NCI-H1105 treated with DMSO at 0.1 percent for 48 hours (cell line): ENCODE measurements at places on chromosomes 11 and 22.

DNA sequence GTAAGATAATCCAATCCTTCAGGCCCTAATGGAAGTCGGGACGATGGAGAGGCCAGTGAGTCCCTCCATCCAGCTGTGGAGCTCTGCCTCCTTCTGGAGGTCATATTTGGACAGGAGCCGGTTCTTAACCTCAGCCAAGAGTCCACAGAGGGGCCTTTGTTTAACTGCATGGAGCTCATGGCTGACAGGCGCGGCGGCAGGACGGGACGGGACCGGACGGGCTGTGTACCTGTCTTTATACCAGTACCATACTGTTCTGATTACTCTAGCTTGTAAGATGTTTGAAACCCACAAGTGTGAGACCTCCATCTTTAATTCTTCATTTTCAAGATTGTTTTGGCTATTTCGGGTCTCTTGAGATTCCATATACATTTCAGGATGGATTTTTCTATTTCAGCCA, 20.2 kb upstream of the SPATA19 start:
- DNase-seq = no peak

GRCh38 chr11:16011396-16011795, 344.9 kb downstream of the SOX6 start:
- no peak for DNase-seq

DNA sequence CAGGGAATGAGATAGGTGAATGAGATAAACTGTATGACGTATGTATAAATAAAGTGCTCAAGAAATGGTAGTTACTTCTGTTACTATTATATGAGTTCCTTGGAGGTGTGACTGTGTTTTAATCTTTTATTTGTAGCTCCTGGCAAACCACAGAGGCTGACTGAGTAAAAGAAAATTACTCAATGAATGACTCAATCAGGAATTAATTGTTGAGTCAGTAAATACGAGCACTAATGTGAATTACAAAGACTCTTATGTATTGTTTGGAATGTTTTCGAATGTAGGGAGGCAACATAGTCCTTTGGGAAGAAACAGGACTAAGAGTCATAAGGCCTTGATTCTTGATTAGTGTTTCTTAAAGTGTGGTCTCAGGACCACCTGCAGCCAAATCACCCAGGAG, 51.1 kb upstream of the BLID start:
- DNase-seq = no peak

DNA sequence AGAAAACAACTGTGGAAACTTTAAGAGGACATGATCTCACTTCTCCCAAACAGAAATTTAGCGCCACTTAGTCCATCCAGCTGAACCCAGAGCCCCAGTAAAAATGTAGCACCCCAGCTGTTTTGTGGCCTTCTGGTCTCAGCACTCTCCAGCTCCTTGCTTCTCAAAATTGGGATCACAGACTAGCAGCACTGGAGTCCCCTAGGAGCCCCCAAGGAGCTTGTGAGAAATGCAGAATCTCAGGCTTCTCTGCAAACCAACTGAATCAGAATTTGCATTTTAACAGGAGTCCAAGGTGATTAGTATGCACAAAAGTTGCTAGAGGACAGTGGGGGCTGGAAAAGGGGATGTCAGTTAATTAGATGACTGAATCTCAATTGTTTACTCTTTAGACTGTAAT, 89.8 kb upstream of the FIBIN start:
- DNase-seq = no peak
